ENCODE measurements at places on chromosomes 3 and 15.

- no peak for DNase-seq
These were observed 5.6 kb downstream of the CD96 start for GRCh38 chr3:111547631-111548030.

GRCh38 chr15:78426300-78426699 lies 11.7 kb upstream of the IREB2 start:
- DNase-seq, result no peak

DNA sequence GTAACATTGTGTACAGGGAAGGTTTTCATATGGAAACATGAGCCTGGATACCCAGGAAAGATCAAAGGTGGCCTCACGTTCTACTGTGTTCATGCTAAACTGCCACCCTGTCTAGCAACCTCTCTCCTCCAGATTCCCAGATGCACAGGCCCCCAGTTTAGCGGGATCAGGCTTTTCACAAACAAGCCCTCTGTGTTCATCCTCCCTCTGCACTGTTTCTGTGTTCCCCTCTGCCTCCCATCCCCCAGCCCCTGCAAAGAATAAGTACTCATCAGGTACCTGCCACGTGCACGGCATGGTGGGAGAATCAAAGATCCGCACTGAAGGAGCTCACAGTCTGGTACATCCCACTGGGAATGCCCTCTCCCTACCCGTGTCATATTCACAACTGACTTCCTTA lies 46.1 kb downstream of the TMEM266 start:
- DNase-seq, result no peak

GRCh38 chr15:31465083-31465955 lies 138.7 kb downstream of the KLF13 start:
- no peak for DNase-seq

DNA sequence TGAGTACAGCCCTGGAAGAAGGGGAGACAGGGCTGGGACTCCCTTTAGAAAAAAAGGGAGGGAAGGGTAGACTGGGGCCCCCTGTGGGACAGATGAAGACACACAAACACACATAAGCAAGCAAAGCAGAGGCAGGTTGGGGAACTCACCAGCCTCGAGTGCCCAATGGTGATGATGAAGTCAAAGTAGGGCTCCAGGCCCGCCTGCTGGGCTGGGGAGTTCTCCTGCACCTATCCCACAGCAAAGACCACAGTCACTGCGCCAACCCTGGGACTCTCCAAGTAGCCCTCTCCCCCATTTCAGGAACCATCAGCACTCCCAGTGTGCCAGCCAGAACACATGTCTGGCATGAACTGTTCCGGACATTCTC lies 4.1 kb downstream of the GORASP1 start:
- DNase-seq, result no peak

- no peak for DNase-seq
These were observed 2.1 kb upstream of the SHISA5 start for GRCh38 chr3:48505968-48506504.

DNA sequence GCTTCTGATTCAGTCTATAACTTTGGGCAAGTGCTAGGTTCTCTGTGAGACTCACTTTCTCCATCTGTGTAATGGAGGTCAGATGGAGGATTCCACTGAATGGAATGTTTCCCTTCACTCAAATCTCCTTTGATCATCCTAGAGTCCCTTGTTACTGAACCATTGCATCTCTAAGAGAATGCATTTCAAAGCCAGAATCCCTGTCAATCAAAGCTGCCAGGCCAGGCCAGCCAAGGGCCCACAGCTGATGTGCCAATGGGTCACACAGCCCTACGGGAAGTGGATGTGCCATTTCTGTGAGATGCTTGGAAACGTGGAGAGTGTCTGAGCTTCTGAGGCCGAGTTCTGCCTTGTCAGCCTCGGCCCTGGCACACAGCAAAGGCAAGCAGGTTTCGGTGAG lies 32.4 kb downstream of the SCN5A start:
- DNase-seq, result no peak

DNA sequence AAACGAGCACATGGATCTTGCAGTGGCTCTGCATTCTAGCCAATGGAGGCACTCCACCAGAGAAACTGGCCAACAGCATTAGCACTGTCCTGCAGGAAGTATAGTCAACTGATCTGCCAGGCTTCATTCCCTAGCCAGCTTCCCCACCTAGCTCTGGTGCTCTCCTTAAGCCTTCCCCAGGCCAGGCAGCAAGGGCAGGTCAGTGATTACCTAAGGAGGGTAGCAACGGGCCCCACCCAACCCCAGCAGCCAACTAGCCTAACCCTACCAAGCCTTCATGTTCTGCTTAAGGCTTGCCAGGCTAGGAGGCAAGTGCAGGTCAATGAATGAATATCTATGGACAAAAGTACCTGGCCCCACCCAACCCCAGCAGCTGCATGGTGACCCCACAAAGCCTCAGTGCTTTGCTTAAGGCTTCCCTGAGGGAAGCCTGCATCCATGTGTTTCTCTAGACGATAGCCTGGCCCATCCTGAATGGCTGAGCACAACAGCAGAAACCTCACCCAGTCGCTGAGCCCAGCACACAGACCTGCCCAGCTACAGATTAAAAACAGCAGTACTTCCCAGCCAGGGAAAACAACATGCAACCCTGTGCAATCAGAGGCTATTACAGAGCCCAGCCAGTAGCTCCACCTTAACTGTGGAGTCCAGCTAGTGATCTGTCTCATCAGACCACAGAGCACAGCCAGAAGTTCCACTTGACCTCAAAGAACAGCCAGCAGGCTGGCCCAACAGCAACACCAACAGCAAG lies 28.5 kb downstream of the THBS1 start:
- no peak for DNase-seq

DNA sequence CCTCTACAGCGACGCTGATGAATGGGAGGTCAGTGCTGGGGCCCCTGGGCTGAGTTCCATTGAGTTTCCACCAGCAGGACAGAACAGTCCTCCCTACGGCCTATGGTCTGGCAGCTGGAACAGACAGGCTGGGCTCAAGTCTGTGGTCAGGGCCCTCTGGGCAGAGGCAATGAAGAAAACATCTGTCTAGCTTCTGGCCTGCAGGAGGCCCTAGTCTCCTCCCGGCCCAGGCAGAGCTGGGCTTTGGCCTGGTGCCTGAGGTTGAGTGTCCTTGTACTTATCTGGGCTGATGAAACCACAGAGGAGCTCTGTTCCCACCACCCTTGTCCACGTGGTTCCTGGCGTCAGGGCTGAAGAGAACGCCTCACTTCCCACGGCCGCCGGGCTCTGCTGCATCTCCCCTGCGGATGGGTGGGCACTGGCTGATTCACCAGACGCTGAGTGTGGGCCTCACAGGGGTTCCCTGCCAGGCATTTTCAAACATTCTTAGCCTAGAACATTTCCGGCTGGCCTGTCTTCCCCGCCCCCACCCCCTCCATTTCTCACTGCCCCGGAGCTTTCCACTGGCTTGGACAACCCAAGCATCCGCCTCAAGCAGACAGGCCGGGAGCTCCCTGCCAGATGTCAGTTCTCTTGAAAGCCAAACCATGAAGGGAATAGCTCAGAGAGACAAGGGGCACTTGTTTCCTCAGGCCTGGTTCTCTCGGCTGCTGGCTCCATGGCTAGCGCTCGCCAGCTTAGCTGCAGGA lies 20.3 kb downstream of the PPCDC start:
- no peak for DNase-seq

GRCh38 chr3:182565916-182566796 lies 227.1 kb upstream of the ATP11B start:
- no peak for DNase-seq

DNA sequence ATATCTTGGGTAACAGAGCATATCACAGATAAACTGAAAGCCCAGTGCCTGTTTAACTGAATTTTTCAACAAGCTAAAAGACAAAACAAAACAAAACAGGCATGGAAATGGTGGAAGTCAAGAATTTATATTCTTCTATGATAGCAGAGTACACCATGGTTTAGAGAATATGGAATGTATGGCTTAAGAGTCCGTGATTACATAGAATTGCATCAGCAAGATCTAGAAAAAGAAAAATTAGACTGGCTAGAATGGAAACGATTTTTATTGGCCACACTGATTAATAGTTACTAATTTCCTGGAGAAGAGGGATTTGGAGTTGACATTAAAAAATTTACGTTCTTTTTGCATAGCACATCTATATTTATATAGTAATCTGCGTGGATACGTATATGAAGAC lies 435.2 kb upstream of the DPPA4 start:
- DNase-seq, result no peak

- DNase-seq, result no peak
These were observed 43.3 kb downstream of the ATOSA start for GRCh38 chr15:52635908-52636307.

- DNase-seq, result no peak
These were observed 129.4 kb upstream of the KLHL25 start for GRCh38 chr15:85924088-85924487.

- DNase-seq, result no peak
These were observed 37.1 kb upstream of the COLQ start for GRCh38 chr3:15558581-15558980.

- no peak for DNase-seq
These were observed 94.1 kb downstream of the PEX5L start for GRCh38 chr3:179942553-179943075.

DNA sequence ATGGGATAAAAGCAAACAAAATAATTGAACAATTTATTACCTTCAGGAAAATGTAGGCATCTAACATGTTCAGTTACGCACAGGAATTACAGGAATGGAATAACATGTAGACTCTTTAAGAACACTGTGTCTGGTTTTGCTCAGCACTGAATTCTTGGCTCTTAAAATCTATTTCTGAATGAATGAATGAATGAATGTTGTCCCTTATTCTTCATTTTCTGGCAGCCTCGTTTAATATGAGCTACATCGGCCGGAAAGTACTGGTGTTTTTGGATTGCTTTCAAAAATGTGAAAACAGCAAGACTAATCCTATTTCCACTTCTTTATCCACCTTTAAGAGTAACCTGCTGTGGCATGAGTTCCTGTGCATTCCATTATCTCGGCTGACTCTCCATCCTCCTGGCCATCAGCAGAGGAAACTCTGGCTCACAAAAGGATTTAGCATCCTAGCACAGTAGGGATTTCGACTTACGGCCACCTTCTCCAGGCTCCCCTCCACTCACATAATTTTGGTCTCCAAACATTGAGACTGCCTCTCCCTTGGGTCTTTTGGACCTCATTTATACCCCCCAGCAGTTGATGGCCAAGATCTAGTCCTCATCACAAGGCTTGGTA lies 145.3 kb downstream of the FOXP1 start:
- no peak for DNase-seq

GRCh38 chr15:60901647-60902046 lies 327.5 kb downstream of the RORA start:
- DNase-seq, result no peak

All from NCI-H2081 treated with DMSO at 0.1 percent for 48 hours (cell line).